Germinal center (tissue), 1 donor: ENCODE measurements at places on chromosomes 3 and 15.

DNA sequence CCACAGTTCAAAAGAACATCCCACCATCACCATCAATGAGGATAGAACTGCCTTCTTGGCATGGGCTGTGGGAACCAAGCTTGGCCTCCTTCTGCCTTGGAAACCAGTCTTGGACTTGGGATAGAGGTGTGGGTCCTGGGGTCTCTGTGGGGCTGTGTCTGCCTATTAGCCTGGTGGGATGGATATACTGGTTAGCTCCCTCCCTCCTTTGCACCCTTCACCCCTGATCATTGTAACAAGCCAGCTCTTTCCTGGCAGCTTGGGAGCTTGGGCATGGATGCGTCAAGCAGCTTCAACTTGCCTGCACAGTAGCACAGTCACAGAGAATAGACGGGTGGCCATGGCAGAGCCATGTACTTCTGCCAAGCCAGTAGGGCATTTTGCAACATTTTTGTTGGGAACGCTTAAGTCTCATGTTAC lies 65.2 kb downstream of the SMAD6 start:
- DNase-seq = no peak

DNA sequence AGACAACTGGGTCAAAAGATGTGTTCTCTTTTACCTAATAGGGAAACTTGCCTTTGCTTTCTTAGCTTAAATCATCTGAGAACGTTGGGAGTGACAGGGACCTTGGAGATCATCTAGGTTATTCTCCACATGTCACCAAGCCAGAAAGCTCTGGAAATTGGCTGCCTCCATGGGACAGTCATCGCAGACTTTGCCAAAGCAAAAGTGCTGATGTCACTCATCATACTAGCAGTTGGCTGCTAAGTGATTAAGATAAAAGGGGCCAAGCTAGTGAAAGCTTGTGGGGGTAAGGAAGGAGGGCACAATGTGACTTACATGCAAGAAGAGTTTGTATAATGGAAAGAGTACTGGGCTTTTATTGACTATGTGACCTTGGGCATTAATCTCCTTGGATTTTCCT lies 198.0 kb upstream of the PFN2 start:
- DNase-seq = no peak

GRCh38 chr15:73493922-73494321 lies 51.0 kb downstream of the REC114 start:
- no peak for DNase-seq

DNA sequence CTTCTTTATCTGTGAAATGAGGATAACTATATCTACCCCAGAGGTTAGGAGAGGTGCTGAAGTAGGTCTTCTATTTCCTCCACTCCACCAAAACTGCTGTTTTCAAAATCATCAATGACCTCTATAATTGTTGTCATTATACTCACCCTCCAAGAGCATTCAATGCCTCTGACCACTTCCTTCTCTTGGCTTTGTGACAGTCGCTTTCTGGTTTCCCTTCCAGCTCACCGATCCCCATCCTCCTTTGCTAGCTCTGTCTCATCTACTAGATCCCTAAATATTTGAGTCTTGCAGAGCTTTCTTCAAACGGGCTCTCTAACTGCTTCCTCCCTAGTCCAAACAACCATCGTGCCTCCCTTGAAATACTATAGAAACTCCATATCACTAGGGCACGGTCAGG lies 153.5 kb downstream of the RPLP1 start:
- no peak for DNase-seq

DNA sequence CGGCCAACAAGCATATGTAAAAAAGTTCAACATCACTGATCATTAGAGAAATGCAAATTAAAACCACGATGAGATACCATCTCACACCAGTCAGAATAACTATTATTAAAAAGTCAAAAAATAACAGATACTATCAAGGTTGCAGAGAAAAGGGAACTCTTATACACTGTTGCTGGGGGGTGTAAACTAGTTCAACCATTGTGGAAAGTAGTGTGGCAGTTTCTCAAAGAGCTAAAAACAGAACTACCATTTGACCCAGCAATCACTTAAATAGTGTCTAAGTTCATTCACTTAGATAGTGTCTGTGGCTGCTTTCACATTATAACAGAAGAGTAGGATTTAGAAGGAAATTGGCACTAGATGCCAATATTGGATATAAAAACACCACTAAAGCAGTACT lies 49.7 kb downstream of the CGGBP1 start:
- no peak for DNase-seq

- DNase-seq = no peak
Observed at GRCh38 chr3:171944118-171945016, 95.0 kb upstream of the FNDC3B start.
